ENCODE measurements at places on chromosomes 1 and 21.

DNA sequence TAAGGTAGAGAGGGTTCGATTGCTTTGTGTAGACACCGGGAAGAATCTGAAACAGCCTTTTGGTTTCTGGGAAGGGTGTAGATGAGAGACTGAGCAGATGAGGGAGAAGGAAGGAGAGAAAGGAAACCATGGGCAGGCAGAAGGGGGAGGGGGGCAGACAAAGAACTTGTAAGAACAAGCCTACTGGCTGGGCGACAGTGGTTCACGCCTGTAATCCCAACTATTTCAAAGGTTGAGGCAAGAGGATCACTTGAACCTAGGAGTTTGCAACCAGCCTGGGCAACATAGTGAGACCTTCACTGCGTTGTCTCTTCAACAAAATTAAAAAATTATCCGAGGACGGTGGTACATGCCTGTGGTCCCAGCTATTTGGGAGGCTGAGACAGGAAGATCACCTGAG, 106.2 kb downstream of the TM2D1 start:
- DNase-seq = no peak

DNA sequence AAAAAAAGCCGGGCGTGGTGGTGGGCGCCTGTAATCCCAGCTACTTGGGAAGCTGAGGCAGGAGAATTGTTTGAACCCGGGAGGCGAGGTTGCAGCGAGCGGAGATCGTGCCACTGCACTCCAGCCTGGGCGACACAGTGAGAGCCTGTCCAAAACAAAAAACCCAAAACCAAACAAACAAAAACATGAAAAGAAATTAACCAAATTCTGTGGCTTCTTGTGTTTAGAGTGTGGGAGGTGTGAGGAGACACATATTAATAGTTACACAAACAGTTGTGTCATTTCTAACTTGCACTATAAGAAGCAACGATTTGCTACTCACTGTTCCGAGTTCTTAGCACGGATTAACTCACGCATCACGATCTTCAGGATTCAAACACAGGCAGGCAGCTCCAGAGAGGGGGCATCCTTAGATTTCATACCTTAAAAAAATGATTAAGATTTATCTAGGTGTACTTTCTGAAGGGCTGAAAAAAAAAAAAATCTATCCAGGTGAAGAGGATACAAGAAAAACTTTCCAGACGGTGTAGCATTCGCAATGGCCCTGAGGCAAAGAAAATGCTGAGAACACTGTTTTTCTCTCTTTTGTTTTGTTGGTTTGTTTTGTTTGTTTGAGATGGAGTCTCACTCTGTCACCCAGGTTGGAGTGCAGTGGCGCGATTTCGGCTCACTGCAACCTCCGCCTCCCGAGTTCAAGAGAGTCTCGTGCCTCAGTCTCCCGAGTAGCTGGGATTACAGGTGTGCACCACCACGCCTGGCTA, 713 bp upstream of the HMGCL start:
- no peak for DNase-seq

- DNase-seq = no peak
Measured at GRCh38 chr1:204316164-204316563, 43.6 kb downstream of the PLEKHA6 start.

DNA sequence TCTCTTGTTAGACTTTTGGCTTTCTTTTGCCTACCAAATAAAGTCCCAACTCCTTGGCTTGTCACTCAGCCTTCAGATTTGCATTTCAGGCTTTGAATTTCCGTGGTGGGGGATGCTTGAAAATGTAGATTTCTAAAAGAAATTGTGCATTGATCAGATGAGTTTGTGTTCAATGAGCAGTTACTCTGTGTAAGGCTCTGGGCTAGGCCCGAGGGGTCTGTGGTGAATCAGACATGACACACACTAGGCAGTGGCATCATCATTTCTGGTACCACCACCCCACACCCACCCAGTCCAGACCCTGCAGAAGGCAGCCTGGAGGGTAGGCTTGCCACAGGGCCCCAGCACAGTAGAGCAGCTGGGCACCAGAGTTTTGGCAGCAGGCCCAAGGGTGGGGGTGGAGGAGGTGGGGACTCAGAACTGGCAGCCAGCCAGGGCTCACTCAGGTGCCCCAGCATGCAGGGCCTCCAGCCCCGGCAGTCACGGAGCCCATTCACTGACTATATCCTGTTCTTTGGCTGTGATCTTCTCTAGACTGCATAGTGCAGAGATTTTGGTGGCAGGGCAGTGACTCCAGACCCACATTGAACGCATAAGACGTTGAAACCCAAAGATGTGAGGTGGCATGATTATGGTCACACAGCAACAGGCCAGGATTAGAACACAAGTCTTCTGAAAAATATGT, 97.2 kb upstream of the ARTN start:
- peak; percentile 72 for DNase-seq

DNA sequence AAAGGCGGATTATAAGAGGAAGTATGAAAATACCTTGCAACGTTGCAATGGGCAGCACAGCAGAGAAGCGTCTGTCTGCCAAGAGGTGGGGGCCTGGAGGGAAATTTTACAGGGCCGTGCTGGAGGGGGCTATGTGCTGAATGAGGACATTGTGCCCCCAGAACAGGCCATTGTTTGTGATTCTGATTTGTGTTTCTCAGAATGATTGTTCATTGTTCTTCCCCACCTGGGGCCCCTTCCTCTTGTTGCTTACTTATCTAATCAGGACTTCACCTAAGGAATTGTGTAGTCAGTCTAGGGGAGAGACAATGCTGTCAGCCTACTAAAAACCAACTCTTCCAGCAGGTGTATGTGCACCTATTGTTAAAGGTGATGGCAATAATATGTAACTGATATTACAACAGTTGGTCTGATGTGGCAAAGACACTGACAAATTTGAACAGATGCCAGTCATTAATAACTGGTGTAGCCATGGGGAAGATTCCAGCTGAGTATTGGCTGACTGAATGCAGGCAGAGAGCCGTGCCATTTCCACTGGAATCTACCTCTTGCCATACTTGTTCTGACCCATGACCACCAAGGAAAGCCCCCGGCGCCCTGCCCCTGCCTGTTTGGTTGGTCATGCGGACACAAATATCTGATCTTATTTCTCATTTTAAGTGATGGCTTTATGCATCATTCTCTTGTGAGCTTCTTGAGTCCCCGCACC, 45.2 kb upstream of the PSEN2 start:
- no peak for DNase-seq

DNA sequence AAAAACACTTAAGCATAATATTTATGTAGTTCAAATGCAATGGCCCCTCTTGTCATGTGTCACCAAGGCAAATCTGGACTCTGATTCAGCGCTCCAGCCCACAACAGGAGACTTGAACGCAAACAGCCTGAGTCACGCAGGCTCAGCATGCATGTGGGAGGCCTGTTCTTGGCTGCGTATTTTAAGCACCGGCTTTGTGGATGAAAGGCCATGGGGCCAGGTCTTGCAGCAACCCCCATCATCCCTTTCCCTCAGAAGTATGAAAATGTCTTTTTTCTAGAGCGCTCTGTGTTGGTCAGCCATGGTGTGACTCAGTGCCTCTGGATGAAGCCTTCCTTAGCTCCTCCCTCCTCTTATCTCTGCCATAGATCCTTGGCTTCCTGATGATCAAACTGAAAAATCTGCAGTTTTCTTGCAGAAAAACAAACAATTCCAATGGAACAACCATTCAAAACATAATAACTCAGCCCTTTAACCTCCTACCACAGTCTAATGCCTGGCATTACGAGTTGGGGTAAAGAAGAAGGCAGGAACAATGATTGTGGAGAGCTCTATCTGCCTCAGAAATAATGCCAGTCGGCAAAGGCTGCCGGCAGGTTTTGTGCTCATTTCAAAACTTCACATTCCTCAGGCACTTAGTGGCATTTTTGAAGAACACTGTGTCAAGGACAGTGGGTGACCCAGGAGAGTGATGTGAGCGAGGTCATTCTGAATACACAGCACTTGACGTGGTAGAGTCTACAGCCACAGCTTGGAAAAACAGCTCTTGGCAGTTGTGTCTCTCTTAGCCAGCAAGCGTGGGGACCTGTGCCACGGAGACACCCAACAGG, 167.5 kb downstream of the CLIC6 start:
- peak; percentile 64 for DNase-seq

GRCh38 chr1:42942444-42942843, 16.2 kb downstream of the SLC2A1 start:
- no peak for DNase-seq

- DNase-seq = no peak
Measured at GRCh38 chr1:59383963-59384362, 87.1 kb downstream of the FGGY start.

GRCh38 chr1:155077346-155077745, 1.3 kb upstream of the EFNA3 start:
- no peak for DNase-seq

- DNase-seq = no peak
Measured at GRCh38 chr1:100229681-100230443, 19.8 kb downstream of the DBT start.

All from CD4-positive, alpha-beta T cell treated with Interleukin-15 for 1 hour (primary cell).